ENCODE measurements at places on chromosomes 2 and 18. TPM values are rescaled to one million over a fixed set of nuclear protein-coding genes. Genes with fewer than 3 reads are reported as not detected.

TWSG1 gene
- 25.3 TPM for total RNA-seq

RPRM gene
- total RNA-seq, result 95.9 TPM

OSBPL1A gene
- 63.9 TPM for total RNA-seq

DNA sequence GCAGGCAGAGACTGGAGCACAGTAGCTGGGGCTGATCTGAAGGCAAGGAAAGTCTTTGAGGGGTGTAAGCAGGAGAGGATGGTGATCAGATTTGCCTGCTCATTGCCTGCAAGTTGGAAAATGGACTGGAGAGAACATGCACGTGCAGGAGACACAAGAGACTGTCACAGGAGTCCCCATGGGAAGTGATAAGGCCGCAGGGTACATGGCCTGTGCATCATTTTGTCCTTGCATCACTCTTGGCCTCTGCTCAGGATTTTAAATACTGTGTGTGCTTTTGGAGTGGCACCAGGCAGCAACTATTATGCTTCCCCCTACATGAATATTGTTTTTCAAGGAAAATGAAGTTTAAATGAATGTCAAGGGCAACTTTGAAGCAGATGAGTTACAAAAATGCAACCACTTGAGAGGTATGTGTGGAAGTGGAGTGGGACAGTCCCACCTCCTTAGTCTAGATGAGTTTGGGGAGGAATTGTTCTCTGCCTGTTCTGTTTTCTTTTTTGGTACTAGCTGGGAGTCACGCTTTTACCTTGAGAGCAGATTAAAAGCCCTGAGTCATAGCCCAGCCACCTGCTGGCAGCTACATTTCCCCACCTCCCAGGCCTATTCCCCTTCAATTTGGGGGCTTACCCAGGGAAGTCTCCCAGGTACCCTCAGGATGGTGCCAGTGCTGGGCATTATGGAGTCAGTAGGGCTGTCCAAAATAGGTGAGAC, 19.3 kb downstream of the MAPK4 start:
- DNase-seq, result no peak

MRPL44 gene
- 80.2 TPM for total RNA-seq

RHOB gene
- 296 TPM for total RNA-seq

REG3A gene
- total RNA-seq, result not detected

Measured in occipital lobe (tissue), 3 donors.